Mucosa of descending colon (tissue), 3 donors: ENCODE measurements at places on chromosomes 4 and X. TPM values are rescaled to one million over a fixed set of nuclear protein-coding genes. Genes with fewer than 3 reads are reported as not detected.

DNA sequence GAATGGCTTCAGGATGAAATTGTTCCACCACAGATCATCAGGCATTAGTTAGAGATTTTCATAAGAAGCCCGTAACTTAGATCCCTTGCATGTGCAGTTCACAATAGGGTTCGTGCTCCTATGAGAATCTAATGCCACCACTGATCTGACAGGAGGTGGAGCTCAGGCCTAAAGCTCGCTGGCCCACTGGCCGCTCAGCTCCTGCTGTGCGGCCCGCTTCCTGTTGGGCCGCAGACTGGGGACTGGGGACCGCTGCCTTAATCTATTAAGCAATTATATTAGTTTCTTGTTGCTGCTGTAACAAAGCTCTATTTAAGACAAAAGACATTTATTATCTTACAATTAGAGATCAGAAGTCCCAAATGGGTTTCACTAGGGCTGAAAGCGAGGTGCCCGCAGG is 205.6 kb downstream of the LARP7 start:
- no peak for DNase-seq

Gene TMPRSS11D
- not detected for total RNA-seq

Gene PRDM8
- total RNA-seq, result 2.9 TPM

DNA sequence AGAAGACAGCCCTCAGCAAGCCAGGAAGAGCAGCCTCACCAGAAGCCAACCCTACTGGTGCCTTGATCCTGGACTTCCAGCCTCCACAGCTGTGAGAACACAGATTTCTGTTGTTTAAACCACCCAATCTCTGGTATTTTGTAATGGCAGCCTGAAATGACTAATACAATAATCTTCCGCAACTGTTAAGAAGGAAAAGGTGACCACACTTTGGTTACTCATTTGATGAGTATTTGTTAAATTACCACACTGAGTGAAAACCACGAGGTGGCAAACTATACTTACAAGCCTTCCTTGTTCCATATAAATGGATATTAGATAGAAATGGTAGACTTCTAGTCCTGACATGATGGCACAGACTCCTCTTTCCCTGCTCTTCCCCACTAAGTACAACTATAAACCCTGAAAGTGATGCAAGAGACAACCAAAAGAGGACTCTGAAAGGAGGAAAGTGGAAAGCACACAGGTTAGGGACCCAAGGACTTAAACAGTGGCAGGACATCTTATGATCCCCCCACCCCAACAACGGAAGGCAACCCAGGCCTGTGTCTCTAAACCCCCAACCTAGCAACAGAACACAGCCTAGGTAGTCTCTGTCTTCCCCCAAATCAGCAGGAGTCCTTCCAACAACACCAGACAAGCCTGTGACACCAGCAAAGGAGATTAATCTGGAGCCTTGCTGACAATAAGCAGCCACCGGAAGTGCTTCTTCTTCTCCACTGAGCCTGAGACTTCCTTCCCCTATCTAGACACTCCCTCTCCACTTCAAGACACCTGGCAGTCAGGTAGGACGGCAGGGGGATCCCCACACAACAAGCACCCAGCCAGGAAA is 12.3 kb downstream of the ZNF182 start:
- DNase-seq, result no peak

DNA sequence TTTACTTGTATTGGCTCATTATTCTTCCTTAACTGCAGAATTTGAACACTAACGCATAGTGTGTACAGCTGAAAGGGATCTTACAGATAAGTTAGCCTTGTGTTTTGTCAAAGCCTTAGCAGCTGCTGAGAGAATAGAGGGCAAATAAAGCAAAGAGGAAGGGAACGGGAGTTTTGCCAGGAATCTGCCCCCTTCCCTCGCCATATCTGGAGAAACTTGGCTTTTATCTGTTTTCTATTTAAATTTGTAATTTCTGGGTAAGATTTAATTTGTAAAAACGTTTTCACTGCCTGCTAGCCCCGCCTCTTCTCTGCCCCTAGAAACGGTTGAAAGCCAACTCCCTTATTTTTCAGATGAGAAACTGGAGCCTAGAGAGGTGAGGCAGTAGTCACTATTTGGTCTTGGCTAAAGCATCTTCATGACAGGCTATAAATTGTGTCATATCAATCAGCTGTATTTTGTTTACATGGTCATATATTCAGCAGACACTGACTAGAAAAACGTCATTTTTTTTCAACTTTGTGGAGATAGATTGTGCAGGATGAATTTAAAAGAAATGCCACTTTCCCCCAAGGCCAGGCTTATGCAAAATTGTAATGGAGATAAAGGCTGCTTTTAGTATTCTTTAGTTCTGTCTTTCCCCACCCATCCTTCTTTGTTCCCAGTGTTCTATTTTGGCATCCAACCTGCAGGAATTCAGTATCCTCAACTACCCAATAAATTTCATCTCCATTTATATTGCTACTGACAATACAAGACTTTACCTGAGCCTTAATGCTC is 319.4 kb downstream of the SH2D1A start:
- DNase-seq, result no peak

- no peak for DNase-seq
These were observed 64.3 kb downstream of the FRAS1 start for GRCh38 chr4:78121338-78121904.
